ENCODE measurements at places on chromosomes 3 and 15. TPM values are rescaled to one million over a fixed set of nuclear protein-coding genes. Genes with fewer than 3 reads are reported as not detected.

DNA sequence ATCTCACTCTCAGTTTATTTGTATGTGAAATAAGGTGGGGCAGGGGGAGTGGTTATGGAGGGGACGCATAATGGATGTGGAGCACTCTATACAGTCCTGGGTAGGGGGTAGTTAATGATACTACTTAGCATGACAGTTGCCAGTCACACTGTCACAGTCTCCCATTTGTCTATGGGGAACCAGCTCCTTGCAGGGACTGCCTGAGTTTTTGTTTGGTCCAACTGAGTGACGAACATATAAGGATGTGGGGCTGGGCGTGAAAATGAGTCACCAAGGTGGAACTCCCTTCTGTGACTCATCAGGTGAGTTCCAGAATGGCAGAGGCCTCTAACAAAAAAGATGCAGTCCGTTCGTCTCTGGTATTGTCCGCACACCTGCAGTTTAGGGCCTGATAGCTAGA, 235.3 kb upstream of the ST8SIA2 start:
- DNase-seq, result no peak

DNA sequence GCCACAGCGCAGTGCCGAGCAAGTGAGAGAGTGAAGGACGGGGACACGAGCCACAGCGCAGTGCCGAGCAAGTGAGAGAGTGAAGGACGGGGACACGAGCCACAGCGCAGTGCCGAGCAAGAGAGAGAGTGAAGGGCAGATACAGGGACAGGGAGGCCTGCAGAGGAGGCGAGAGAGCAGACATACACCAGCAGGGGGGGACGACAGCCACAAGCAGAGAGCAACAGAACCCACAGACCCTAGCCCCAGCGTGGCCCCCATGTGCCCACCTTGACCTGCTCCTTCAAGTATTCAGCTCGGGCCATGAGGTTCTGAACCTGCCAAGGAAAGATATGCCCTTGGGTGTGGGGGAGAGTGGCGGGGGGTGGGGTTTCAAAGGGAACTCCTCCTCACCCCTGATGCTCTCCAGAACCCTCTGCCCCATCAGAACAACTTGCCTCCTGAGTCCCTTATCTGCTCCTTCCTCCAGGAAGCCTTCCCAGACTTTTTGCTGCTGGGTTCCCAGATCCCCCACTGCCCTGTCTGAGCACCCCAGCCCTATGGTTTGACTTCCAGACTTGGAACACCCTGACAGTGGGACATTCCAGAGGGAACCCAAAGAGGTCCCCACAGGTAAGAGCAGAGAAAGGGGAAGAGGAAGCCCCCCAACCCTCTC, 5.3 kb downstream of the ULK3 start:
- DNase-seq, result no peak

FEZF2 gene
- not detected for total RNA-seq

LNP1 gene
- 0.67 TPM for total RNA-seq

OCA2 gene
- total RNA-seq, result not detected

Measured in endothelial cell (in vitro differentiated cells).